ENCODE measurements at places on chromosomes 2 and 18.
A peak's percentile ranks its signal among the peaks of the same experiment; 100 is the strongest.

- peak; percentile 76 for DNase-seq
Measured at GRCh38 chr2:105294844-105295481, 34.6 kb downstream of the TGFBRAP1 start.

DNA sequence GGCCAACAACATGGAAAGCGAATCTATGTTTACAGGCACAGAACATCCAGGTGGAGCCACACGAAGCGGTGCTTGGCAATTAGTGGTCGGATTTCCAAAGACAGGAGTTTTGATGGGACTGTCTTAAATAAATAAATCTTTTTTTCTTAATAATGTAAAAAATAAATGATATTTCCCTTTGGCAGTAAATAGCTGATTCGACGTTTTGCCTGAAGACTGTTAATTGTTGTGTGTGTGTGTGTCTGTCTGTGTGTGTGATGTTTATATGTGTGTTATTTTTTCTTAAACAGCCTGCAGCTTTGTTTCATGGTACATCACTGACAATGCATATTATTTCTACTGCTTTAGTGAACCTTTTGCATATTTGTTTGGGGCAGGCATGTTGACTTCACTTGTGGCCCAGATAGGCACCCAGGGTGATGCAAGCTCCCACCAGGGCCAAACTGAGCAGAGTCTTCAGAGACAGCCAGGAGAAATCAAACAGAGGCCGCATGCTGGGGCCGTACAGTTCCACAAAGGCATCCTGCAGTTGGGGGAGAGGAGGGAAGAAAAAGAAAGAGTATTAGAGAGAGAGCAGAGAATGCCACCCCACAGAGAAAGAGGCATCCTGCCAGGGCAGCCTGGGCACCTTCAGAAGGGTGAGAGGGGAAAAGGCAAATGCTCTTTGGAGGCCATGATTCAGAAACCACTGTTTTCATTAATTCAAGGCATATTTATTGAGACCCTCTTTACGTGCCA lies 191.2 kb downstream of the BCL2 start:
- DNase-seq: no peak

- DNase-seq: no peak
Measured at GRCh38 chr2:218024871-218025270, 22.1 kb upstream of the TNS1 start.

GRCh38 chr2:157459486-157459885 lies 15.6 kb upstream of the CYTIP start:
- DNase-seq: no peak

DNA sequence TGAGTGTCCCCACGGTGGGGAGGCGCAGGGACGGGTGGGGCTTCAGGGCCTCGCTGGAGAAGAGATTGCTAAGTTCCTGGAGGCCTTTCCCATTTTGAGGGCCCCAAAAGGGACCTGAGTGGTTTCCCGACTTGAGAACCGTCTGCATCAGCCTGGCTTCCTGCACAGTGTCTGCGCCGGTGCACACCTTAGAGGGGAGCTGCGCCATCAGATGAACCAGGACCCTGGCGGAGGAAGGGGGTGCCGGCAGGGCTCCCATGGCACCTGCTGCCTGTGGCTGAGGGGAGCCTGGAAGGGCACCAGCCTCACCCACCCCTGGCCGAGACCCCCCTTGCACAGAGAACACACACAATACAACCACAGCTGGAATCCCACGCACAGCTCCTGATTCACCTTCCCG lies 465.1 kb upstream of the MYT1L start:
- DNase-seq: no peak
